ENCODE measurements at places on chromosomes 4 and X.

DNA sequence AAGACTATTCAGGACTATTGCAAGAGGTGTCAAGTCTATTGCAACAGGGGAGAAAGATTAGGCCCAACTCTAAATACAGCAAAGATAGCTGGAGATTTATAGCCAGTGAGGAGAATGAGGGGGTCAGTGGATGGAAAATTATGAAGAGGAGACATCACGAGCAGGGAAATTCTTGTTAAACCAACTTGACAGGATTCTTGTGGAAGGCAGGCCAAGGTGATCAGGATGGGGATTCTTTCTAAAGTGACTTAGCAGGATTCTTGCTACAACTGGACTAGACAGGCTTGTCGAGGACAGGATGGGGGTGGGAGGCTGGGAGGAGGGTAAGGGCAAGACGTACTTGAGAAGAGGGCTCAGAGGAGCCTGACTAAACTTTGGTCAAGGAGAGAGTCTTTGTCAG, 89.0 kb downstream of the PHEX start:
- DNase-seq = no peak

GRCh38 chr4:103032574-103032973, 13.1 kb upstream of the SLC9B1 start:
- DNase-seq = no peak

GRCh38 chrX:153688911-153689590, 1.3 kb downstream of the SLC6A8 start:
- peak; percentile 10 for DNase-seq

- no peak for DNase-seq
Observed at GRCh38 chrX:135914404-135914803, 20.9 kb downstream of the SAGE1 start.

DNA sequence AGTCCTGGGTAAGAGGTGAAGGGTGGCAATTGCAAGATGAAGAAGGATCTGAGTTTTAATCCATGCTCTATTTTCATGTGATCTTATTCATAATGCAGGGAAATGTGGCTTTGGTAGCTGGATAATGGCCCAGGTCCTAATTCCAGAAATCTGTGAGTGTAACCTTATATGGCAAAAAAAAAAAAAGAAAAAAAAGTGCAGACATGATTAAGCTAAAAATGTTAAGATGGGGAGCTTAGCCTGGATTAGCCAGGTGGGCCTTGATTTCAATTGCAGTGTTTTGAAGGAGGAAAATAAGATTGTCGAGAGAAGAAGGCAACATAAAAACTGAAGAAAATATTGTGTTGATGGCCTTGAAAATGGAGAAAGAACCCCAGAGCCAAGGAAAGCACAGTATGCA, 867.7 kb upstream of the HS3ST1 start:
- no peak for DNase-seq

- no peak for DNase-seq
Observed at GRCh38 chrX:15055146-15055930, 182.1 kb downstream of the MOSPD2 start.

GRCh38 chr4:29002151-29002550, 1718.0 kb upstream of the PCDH7 start:
- no peak for DNase-seq

GRCh38 chrX:132751063-132751690, 207.3 kb downstream of the HS6ST2 start:
- DNase-seq = no peak

DNA sequence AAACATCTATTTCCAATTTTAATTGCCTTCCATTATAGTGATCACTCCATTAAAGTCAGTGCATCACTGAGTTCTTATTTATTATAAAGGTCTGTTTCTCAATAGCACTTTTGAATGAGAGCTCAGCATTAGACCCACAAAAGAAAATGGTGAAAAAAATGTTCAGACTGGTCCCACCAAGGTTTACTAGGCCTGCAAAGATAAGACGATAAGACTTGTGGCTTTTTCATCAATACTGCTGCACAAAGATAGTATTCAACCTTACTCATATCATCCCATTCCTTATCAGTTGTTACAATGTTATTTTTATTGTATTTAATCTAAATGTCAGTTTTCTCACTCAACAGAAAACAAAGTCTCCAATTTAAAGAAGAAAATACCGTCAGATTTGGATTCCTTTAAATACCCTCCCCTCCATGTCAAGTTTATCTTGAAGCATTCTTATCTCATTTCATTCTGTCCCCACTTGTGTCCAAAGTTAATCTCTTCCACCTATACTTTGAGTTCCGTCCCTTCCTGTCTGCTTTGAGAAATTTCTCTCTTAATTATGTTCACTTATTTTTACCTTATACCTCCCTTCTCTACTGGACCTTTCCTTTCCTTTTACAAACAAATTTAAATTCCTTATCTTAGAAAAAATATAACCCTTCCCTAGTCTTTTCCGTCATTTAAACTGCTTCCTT, 140.0 kb downstream of the GASK1B start:
- no peak for DNase-seq

- DNase-seq = no peak
Observed at GRCh38 chr4:110489901-110490508, 14.1 kb downstream of the ENPEP start.

DNA sequence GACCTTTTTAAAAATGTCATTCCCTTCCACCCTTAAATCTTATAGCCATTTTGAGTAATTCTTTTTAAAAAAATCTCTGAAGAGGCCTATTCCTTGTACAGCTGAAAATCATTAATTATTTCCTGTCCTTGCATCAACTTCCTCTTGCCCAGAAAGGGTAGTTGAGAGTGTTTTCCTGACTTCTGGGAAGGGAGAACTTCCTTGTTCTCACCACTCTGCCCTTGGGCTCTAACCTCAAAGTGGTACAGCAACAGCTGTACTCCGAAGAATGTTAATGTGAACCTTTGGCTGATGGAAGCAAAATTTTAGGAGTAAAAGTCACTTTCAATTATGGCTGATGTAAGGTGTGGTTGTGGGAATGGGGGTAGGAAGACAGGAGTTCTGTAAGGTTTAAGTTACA, 15.1 kb upstream of the FABP2 start:
- peak; percentile 16 for DNase-seq

GRCh38 chr4:156971676-156972378, at the start of gene PDGFC:
Gene PDGFC (minus strand): TSS chr4:156971799. CDS start chr4:156970903, 896 bp downstream.
- DNase-seq = no peak

- no peak for DNase-seq
Observed at GRCh38 chr4:16416601-16417000, 190.3 kb upstream of the TAPT1 start.

- no peak for DNase-seq
Observed at GRCh38 chr4:41989994-41990364, 351 bp upstream of the SLC30A9 start.

GRCh38 chrX:132101799-132102198, 26.0 kb downstream of the FRMD7 start:
- DNase-seq = no peak

Data from AG09319 (cell line).